Left cardiac atrium (tissue), 4 donors: ENCODE measurements at places on chromosomes 5 and 9. TPM values are rescaled to one million over a fixed set of nuclear protein-coding genes. Genes with fewer than 3 reads are reported as not detected.
A peak's percentile ranks its signal among the peaks of the same experiment; 100 is the strongest.

SNAPC4 gene
- 3.4 TPM for total RNA-seq

HTR4 gene
- total RNA-seq: 8.8 TPM

MLANA gene
- not detected for total RNA-seq

UBQLN1 gene
- total RNA-seq: 73.3 TPM

PCDHGA3 gene
- total RNA-seq: 5.8 TPM

MORN5 gene
- not detected for total RNA-seq

LECT2 gene
- total RNA-seq: not detected

GRCh38 chr5:109413458-109413857 lies 3.7 kb upstream of the PJA2 start:
- peak; percentile 39 for DNase-seq

DNA sequence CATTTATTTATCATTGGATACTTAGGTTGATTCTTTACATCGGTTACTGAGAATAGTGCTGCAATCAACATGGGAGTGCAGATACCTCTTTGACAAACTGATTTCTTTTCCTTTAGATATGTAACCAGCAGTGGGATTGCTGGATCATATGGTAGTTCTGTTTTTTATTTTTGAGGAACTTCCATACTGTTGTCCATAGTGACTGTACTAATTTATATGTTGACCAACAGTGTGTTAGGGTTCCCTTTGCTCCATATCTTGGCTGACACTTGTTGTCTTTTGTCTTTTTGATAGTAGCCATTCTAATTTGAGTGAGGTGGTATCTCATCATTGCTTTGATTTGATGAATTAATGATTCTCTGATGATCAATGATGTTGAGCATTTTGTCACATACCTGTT lies 137.3 kb upstream of the PITX1 start:
- DNase-seq: no peak

DNA sequence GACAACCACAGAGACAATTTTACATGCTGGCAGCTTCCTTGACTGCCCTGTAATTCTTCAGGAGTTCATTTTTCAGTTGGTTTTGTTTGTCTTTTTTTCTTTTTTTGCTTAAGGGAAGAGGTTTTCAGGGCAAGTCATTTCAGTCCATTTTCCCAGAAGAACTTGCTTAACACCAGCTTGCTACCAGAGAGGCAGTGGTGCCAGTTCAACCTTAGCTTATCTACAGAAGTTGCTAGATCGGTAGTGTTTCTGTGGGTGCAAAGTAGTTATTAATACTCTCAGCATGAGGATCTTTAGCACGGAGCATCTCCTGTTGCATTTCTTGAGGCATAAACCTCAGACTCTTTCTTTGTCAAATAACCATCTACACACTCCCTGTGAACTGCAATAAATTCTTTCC lies 1.1 kb downstream of the SPEF2 start:
- DNase-seq: no peak

GRCh38 chr9:33466565-33467495 lies 6.9 kb downstream of the NOL6 start:
- DNase-seq: peak; percentile 62

- DNase-seq: no peak
Measured at GRCh38 chr5:177565046-177565445, 10.7 kb upstream of the FAM193B start.

- no peak for DNase-seq
Measured at GRCh38 chr5:440401-441201, 2.4 kb upstream of the EXOC3 start.

DNA sequence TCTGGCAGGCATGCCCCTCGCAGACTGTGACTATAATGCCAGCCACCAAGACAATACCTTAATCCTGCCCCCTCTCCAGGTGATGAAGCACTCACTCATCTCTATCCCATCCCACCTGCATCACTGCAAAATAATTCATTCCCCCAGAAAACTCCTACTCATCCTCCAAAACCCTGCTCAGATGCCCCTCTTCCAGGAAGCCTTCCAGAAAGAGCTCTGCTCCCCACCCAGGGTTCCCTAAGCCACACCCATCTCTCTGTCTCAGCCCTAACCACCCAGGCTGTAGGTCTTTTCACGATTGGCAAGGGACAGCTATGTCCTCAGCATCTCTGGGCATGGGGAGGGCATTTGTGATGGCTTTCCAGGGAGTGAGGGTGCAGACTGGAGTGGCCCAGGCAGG lies 17.2 kb downstream of the NR5A1 start:
- DNase-seq: no peak

DNA sequence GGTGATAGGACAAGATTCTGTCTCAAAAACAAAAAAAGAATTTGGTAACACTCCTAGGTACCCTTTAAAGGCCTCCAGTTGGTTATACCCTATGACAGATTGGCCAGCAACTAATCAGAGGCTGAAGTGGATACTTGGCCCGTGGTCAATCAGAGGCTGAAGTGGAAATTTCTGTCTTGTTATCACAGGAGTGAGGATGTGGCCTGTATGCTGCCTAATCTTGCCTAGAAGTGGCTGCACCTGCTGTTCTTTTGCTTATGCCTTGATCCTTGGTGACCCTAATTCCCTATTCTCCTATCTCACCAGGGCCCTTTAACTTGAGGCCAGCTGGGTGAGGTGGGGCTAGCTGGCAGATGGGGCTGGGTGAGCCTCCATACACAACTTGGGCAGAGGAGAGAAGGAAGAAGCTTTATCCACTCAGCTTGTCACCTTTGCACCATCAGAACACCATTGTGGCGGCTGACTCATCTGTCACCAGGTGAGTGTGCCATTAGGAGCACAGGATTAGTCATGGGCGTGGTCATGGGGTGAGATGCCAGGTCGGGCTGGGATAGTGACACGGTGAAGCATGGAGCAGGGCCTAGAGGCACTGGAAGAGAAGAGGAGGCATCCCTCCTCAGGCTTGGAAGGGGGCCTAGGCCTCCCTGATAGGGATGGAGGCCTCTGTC lies 41.5 kb downstream of the SAR1B start:
- no peak for DNase-seq

DNA sequence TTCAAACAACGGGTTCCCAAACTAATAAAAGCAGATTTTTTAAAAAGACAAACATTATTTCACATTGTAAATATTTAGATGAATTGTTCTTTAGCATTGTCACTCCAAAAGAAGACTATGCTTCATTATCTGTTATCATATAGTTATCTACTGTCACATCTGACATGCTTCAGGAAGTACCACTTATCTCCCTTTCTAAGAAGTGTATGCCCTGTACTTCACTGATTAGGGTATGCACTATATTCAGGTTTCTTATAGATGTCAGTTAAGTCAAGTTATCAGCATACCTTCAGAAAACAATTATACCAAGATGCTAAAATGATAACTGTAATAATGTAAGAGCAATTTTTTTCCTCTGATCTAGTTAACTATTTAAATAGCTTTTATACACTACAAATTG lies 40.4 kb downstream of the LMBRD2 start:
- DNase-seq: no peak
